ENCODE measurements at places on chromosomes 3 and 15.
A peak's percentile ranks its signal among the peaks of the same experiment; 100 is the strongest.

DNA sequence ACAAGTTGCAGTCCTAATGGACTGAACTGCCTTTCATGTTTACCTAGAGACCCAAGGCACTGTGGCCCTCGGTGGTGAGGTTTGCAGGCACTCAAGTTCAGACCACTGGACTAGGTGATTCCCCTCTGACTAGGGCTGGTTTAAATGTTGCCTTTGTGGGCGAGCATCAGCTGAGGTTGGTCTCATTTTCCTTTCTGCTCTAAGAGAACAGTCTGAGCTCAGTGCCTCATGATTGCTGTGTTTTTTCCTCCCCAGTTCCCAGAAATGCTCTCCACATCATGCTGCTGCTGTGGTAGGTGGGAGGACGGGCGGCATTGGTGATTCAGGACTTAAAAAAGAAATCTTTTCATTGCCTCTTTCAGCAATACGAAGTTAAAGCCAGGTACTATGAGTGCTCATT is 237.2 kb downstream of the MBNL1 start:
- no peak for DNase-seq

GRCh38 chr15:69860921-69861320 is 236.8 kb downstream of the TLE3 start:
- DNase-seq = no peak

- no peak for DNase-seq
Measured at GRCh38 chr3:138070006-138070405, 45.4 kb downstream of the DZIP1L start.

DNA sequence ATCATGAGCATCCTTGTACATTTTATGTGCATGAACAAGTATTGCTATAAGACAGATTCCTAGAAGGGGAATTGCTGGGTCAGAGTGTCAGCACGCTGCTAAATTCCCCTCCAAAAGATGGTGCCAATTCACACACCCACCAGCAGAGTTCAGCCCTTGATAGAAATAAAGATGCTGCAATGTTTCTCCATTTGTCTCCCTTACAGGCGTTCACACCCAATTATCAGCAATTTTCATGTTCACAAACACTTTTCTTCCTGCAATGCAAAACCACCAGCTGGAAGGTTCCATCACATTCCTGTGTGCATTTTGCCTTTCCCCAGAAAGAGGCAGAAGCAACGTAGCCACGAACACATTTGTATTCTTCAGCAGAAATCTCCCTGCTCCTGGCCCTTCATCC is 3.3 kb upstream of the TAMM41 start:
- no peak for DNase-seq

GRCh38 chr3:18245721-18246120 is 179.4 kb downstream of the SATB1 start:
- no peak for DNase-seq

DNA sequence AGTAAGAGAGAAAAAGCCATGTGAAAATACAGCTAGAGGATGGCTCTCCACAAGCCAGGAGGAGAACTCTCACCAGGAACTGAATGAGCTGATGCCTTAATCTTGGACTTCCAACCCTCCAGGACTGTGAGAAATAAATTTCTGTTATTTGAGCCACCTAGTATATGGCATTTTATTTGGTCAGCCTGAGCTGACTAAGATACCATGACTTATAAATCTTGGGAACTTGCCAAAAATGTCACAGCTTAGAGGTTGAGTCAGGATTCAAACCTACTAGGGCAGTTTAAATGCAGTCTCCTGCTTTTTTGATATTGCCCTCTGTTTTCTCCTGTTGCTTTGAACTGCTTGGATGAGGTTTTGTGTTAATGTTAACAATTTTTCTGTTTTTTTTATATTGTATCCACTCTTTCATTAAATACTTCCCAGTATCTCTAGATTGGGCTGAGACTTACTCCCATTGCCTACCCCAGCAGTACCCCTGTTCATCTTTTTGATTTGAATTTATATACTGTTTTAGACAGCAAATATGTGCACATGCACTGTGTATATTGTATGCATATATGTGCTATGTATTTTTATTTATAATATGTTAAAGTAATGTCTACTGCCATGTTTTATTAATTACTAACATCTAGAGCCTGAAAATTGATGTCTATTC is 1223.2 kb downstream of the OTOL1 start:
- DNase-seq = no peak

DNA sequence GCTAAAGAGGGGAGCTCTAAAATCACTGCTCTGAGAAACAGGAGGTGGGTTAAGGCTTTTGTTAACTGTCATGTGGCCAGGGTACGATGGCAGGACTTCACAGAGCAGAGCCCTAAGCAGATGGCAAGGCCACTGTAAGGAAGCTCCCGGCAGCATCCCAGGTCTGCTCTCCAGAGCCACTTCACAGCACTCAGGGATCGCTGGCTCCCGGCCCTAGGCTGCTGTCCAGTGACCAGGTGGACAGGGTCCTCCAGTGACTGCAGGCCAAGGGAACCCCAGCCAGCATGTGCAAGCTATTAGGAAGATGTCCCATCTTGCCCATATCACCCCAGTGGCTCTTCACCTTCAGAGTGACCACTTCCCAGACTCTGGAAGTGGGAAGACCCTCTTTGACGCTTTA is 10.4 kb downstream of the TMEM41A start:
- no peak for DNase-seq

GRCh38 chr15:34070003-34070402 is 31.0 kb upstream of the AVEN start:
- no peak for DNase-seq

GRCh38 chr3:187011915-187012314 is 81.6 kb downstream of the ST6GAL1 start:
- no peak for DNase-seq

DNA sequence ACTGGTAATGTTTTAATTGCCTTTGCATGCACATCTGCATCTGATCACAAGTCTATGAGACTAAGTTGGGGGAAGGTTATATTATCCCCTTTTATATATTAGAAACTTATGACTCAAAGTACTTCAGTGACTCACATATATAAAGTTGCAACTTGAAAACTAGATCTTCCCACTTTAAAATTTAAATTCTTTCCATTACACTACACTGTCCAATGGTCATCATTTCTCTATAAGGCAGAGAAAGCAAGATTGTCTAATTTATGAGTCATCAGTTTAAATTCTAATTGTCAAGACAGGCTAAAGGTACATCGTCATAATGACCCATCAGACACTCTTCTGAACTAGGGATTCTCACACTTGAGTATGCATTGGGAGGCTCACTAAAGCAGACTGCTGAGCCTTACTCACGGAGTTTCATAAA is 37.9 kb downstream of the CPA3 start:
- DNase-seq = no peak

DNA sequence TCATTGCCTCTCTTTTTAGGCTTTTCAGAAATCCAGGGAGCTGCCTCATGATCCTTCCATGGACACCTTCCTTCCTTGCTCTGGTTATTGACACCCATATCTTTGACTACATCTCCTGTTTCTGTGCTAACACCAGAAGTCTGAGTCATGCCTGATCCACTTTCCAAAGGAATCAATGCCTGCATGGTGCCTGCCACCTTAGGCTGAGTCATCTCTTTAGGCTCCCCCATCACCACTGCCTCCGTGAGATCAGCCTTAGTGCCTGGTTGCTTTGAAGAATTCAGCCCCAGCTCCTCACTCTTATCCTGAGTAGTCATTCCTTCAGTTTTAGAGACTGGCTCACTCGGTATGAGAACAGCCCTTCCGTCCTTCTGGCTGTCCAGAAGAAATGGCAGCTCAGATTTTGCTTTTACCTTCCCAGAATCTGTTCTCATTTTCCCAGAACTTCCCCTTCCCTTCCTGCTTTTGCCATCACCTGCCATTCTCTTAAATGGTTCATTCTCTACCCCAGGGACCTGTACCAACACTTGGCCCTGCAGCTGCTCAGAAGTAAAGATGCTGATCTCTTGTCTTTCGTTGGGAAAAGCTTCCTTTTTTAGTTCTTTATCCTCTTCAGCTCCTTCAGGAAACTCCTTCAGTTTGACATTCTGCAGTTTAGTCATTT is 105.3 kb downstream of the MAP4 start:
- DNase-seq = no peak

GRCh38 chr3:57992452-57993213 is 15.6 kb upstream of the FLNB start:
- DNase-seq = no peak

DNA sequence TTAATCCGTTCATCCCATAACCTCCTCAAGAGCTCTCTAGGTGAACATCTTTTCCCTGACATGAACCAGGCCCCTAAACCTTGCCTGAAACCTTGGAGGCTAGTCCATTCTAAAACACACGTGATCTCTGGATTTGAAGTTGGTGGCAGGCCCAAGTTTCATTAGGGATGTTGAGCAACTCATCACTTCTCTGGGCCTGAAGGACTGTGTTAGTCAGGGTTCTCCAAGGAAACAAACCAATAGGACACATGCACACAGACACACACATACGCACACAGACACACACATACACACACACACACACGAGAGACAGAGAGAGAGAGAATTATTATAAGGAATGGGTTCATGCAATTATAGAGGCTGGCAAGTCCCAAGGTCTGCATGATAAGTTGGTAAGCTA is 31.9 kb downstream of the ACAN start:
- DNase-seq = no peak

- peak; percentile 79 for DNase-seq
Measured at GRCh38 chr3:165837058-165837525, at the start of gene BCHE. Gene BCHE (minus strand): TSS chr3:165837423. CDS start chr3:165831033, 6,390 bp downstream.

- peak; percentile 25 for DNase-seq
Measured at GRCh38 chr15:67110361-67110781, 45.0 kb downstream of the SMAD3 start.

- DNase-seq = no peak
Measured at GRCh38 chr3:142117056-142117851, 32.1 kb downstream of the TFDP2 start.

GRCh38 chr3:50136714-50137405 is 18.3 kb upstream of the SEMA3F start:
- DNase-seq = no peak

DNA sequence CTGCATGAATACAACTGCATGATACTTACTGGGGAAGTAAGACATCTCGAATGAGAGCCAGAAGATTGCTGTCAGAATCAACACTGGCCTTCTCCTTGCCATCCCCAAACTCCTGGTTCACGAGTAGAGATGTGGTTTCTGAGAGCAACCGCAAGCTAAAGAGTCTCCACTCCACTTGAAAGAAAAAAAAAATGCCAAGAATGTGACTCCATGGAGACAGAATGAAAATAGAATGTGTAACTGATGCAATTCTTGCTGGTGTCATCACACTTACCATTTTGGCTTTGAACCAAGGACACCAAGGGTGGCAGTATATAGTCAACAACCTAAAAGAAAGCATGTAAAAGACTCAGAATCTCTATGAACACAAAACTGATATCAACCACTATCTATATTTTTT is 280.4 kb downstream of the ULK4 start:
- DNase-seq = no peak

GRCh38 chr3:152318512-152318911 is 49.8 kb downstream of the MBNL1 start:
- DNase-seq = no peak

GRCh38 chr3:78249294-78249693 is 1209.4 kb downstream of the ROBO2 start:
- DNase-seq = no peak

GRCh38 chr3:111732252-111732879 is 126.7 kb upstream of the PHLDB2 start:
- DNase-seq = no peak

DNA sequence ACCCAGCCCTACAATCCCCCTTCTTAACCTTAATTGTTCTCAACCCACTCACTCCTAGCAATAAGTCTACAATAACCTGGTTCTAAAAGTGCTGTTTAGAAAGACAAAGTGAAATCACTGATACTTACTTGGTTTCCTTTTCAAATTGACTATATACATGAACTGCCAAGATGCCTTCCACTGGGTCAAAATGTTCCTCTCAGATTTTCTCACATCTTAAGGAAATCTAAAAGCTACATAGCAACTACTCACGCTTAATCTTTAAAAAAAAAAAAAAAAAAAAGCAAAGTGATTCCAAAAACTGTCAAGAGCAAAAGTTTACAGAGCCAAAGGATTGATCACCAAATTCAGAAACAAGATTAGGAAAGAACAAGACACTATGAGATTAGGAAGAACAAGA is 68.7 kb upstream of the MAP4 start:
- no peak for DNase-seq

DNA sequence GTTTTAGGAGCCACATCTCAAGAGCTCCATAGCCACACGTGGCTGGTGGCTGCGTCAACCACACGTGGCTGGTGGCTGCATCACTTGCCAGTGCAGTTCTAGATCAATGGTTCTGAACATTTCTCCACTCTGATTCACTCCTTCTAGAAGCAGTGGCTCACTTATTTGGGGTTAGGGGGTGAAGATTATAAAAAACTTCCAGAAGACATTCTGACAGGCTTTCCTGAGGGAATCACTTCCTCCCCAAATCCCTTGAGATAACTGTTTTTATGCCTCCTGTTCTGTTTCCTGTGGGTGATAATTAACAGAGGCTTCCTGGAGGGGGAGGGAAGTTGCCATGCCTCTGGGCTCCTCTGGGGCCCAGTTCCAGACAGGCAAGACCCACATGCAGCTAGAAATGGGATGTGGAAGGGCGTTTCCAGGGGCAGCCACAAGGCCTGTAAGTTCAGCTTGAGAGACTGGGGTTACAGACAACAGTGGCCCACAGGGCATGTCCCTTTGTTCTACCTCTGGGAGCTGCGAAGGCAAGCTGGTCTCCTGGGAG is 23.6 kb downstream of the HEG1 start:
- no peak for DNase-seq

DNA sequence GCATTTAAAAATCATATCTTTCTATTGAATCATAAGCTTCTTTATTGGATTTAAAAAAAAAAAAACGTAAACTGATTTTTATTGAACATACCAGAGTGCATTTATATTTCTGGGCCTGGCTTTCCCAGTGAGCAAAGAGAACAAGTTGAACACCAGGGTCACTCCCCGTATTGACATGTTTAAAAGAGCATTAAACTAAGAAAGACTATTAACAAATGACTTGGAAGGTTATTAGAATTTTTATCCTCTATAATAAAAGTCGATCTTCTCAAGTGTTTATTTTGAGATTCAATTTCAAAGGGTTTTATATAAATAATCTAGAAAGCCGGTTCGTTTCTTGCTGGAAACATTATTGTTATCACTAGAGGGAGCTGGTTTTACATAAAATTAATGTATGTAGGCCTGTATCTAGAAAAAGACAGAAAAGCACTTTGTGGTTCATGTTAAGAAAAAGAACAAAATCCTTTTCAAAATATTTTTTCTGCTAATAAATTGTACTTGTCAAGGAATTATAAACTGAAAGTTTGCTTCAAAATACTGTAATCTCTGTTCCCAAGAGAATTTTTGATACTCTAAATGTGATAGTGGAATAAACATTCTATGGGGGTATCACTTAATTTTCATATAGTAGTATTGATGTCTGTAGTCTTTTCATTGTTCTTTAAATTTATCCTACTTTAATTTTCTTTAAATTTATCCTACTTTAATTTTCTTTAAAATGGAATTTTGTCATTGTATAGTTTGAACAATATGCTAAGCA is 321.8 kb upstream of the MME start:
- no peak for DNase-seq
